Left hindlimb (tissue), 1 donor: ENCODE measurements at places on chromosomes 13 and 19.
A peak's percentile ranks its signal among the peaks of the same experiment; 100 is the strongest.

- peak; percentile 65 for DNase-seq
These were observed 3.0 kb downstream of the CNFN start for GRCh38 chr19:42386974-42387707.

GRCh38 chr19:4455719-4456475, 1.7 kb downstream of the UBXN6 start:
- peak; percentile 70 for DNase-seq

- no peak for DNase-seq
These were observed 2.7 kb downstream of the SLC27A1 start for GRCh38 chr19:17473041-17473440.

DNA sequence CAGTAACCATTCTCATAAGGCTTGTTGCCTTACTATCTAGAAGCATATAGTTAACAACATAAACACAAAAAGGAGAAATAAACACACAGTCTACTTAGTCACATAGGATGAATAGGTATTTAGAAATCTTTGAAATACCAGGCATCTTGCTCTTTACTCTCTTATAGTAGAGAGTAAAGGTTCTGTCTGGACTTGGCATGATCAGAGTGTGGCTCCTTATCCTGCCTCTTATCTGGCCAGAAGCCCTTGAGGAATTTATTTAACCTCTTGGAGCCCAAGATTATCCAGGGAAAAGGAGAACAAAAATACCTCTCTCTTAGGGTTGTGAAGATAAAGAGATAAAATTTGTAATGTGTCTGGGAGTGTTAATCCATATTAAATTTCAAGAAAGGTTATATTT, 100.2 kb upstream of the MBNL2 start:
- no peak for DNase-seq

DNA sequence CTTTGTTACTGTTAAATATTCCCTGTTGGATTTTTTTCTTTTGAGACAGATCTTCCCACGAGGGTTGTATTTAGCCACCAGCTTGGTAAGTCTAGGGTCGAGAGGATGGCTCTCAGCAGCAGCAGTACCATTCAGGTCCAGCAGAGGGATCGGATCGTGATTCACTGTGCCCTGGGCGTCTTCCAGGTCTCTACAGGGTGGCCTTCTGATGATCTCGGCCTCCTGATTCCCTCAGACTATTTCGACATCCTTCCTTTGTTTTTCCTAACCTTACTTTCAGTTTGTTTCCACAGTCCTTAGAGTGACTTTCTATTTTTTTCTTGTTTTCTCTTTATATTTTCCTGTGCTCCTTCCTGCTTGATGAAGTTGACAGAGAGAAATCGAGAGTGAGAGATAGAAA, 1436.9 kb downstream of the UQCRFS1 start:
- no peak for DNase-seq

GRCh38 chr13:52804202-52804641, 44.2 kb downstream of the PCDH8 start:
- no peak for DNase-seq

- peak; percentile 32 for DNase-seq
These were observed 43.2 kb upstream of the GRTP1 start for GRCh38 chr13:113407103-113407530.

- DNase-seq, result no peak
These were observed 381.3 kb downstream of the ENOX1 start for GRCh38 chr13:43405457-43405856.

GRCh38 chr13:114313061-114313860, 1.0 kb upstream of the CHAMP1 start:
- DNase-seq, result no peak

DNA sequence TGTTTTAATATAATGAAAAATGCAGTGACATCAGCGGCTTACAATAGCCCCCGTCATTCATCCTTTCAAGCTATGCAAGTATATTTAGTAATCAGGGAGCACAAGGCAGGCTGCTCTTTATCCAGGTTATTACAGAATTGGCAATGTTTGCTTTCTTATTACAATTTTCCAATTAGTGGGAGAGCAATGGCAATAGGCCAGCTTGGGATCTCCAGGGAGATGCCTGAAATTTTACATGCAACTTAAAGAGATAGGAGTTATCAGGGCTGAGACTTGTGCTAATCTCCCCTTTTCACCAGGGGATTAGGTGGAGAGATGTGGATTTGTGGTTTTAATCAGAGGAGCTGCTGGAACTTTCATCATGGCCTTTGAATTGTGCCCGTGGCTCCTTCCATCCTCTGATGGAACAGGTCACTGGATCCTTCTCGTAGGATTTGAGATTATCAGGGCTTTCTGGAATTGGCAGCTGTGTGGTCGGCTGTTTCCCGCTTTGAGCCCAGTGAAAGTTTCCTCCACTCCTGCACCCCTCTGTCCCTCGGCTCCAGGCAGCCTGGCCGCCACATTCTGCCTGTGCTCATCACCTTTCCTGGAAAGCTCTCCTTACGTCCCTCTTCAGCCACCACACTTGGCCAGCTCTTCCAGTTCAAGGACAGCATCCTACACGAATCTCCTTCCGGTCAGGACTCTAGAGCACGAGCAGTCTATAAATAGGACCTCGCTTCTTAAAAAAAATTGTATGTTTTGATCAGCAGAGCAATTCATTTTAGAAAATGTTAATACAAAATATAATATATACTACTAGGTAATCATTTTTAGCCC, 47.0 kb downstream of the CBY2 start:
- DNase-seq, result peak; percentile 30

DNA sequence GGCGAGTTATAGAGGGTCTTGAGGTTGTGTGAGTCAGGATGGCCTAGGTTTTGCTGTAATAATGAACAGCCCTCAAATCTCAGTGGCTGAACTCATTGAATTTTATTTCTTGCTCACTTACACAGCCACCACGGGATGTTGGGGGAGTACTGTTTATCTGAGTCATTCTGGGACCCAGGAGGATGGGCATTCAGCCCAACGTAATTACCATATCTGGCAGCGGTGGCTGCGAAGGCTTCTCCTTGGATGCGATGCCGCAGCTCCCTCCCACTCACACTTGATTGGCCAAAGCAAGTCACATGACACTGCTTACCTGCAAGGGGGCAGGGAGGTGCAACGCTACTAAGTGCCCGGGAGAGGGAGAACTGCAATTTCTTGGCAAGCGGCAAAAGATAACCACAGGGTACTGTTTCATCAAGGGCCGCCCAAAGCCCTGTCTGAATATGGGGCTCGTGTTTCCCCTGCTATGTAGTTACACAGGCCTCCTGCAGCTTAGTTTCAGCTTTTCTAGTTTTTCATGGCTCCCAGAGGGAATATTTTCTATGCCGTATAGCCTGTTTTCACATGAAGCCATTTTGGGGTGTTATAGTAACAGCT, 19.9 kb downstream of the ZSWIM9 start:
- DNase-seq, result no peak

- no peak for DNase-seq
These were observed 8.6 kb upstream of the MKNK2 start for GRCh38 chr19:2059422-2060201.

DNA sequence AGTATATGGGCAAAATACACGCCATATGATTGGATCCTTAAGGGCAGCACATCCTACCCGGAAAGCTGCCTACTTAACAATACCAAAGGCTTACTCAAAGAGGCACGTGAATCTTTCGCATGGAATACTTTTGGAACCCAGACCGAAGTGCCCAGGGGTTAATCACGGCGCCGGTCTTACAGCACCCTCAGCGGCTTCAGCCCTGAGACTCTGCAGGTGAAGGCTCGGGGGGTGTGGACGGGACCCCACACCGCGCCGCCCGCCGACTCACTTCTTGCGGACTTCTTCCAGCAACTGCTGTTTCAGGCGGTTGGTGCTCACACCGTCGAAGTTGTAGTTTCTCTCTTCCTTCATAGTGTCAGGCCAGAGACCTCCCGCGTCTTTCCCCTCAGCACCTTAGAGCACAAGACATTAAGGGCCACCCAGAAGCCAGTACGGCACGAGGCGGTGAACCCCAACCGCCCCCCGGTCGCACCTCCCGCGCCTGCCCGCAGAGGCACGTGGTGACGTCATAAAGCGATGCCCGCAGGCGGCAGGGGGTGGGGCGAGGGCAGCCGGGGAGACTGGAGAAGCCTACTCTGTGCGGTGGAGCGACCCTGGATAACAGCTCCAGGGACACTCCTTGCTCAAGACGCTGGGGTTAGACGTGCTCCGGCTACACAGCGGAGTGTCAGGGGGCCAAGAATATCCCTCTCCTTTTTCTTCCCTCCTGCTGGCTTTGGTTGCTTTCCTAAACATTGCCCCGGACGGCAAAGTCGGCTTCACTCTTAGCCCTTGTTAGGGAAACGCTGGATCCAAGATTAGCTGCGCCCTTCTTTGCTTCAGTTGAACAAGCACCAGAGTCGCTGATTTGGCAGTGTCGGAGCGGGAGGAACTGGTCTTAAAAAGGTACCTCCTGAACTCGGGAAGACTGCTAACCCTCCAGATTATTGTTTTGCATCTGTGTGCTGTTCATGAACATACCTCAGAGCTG, at the start of gene CCDC169:
CCDC169 (minus strand) TSS at position 449 of the 973 bp plus-strand sequence; CDS start at position 354, 95 bp downstream.
- DNase-seq, result peak; percentile 77

DNA sequence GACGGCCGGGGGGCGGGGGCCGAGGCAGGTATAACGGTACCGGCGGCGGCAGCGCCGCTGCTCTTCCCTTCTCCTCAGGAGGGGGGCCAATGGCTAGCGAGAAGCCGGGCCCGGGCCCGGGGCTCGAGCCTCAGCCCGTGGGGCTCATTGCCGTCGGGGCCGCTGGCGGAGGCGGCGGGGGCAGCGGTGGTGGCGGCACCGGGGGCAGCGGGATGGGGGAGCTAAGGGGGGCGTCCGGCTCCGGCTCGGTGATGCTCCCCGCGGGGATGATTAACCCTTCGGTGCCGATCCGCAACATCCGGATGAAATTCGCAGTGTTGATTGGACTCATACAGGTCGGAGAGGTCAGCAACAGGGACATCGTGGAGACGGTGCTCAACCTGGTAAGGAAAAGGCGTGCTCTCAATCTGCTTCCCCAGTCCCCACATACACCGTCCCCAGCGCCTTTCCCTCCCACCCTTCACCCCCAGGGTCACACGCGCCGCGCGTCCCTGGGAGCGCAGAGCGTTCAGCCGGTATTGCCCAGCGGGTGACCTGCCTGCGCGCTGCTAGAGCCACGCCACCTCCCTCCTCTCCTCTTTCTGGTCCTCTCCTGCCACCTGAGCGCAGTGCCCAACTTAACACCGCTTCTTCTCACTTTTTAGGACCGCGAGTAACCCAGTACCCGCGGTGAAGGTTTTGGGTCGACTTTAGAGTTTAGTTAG, 814 bp downstream of the NBEA start:
- DNase-seq, result peak; percentile 39

DNA sequence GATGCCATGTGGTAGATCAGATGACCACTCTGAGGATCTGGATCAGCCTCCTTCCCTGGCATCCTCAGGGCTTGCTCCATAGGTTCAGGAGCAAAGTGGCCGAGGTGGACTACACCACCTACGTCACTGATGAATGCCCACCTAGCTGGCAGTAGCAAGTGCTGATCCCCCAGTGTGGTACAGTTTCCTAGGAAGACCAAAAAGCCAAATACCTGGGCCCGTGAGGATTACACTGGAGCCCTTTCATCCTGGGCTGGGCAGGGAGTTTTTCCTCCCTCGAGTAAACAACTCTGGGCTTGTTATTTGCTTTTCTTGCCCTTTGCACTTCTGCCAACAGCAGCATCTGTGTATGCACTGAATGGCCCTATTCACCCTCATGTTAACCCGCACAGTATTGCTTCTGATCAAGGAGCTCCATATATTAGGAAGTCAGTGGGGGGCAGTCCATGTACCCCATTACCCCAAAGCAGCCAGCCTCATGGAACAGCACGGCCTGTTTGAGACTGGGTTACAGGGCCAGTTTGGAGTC, 3.3 kb upstream of the MYADM start:
- DNase-seq, result peak; percentile 68

DNA sequence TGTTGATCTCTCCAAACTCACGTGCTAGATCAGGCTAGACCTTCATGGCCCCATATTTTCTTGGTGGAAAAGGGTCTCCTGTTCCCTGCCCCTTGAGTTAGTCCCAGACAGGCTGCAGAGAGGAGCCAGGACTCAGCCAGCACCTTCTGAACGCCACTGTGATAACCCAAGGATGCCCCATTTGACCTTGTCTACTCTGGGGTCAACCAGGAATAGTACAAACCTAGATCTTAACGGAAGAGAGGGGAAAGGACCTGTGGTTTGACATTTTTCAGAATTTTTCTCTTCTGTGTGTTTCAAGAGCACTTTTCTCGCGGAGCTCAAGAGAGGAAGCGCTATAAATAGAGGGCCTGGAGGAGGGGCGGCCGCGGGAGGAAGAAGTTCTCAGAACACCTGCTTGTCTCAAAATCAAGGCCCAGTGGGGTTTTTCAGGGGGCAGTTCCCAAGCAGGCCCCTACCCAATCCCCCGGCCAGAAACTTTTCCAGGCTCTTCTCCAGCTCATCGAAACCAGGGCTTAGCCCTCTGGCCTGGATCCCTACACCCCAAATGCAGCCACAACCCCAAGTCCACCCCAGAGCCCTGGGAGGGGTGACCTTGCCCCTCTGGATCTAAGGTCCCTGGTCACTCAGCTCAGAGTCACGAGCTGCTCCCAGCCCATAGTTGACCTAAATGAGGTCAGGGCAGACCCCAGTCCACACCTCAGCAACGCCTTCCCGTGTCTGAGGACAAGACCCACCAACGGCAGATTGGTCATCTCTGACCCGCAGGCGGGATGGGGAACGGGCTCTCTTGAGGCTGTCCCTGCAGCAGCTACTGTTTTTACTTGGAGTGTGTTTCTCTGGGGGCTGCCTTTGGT, 75.6 kb upstream of the TM9SF2 start:
- DNase-seq, result no peak

DNA sequence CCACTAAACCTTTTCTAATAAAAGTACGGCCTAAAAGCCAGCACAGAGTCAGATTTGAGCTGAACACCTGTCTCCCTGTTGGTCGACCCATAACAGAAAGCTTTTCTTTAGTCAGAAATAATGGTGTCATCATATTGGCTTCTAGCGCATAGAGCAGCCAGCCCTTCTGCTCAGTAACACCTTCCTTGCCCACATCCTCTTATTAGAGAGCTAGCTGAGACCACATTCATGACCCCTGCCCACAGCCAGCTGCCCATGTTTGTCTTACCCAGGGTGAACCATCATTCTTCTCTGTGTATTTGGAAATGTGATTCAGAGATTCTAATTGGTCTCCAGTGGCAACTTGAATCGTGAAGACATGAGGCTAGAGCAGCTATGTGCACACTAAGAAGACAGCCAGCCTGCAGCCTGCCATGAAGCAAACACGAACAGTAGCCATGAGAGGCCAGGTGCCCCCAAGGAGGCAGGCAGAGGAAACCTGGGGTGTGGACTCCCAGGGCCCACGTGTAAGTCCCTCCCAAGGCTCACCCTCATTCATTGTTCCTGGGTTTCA, 82.3 kb upstream of the PDCD5 start:
- no peak for DNase-seq

DNA sequence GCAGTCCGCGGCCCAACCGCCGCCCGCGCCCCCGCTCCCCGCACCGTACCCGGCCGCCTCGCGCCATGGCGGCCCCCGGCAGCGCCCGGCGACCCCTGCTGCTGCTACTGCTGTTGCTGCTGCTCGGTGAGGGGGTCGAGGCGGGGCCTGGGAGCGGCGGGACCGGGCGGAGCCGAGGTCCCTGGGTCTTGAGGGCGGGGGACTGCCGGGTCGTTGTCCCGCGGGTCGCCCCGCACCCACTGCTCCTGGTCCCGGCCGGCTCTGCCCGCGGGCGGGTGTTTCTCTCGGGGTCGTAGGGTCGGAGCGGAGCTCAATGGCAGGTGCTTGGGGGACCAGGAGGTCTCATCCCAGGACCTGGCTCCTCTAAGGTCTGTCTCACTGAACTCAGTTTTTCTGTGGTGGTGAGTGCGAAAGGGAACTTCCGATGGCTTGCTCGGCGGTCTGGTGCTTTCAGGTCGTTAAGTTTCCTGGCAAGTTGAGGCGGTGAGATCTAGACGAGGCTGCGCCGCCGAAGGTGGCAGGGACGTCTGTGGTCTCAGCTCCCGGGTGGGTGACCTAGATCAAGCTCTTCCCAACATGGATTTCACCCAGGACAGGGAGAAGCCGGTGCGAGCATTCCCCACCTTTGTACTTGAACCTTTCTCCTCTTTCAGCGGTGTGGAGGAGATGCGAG, 467 bp downstream of the LAMP1 start:
- no peak for DNase-seq
